NCI-H1930 (cell line): ENCODE measurements at places on chromosomes 11 and 22.

GRCh38 chr11:92222701-92223100, 1.9 kb upstream of the FAT3 start:
- DNase-seq, result no peak

- no peak for DNase-seq
Observed at GRCh38 chr11:46920755-46921154, 2.4 kb upstream of the LRP4 start.

DNA sequence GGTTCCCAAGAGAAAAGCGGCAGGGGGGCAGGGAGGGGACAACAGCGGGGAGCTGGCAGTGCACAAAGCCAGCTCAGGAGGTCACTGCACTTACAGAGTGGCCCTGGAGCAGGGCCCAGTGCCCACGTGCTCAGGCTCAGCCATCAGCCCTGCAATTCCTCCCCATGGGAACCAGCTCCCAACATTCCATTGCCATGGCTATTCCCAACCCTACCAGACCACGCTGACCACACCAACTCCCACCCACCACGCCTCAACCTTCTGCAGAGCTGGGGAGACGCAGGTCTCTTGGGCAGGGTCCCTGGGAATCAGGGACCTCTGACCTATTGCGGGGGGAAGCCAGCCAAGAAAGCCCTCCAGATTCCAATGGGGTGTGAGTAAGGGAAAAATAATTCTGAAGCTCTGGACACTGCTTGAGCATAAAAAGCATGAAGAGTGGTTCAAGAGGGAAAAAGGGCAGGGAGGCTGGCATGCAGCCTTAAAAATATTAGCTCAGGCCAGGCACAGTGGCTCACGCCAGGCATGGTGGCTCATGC, 38.3 kb upstream of the TFIP11 start:
- no peak for DNase-seq

DNA sequence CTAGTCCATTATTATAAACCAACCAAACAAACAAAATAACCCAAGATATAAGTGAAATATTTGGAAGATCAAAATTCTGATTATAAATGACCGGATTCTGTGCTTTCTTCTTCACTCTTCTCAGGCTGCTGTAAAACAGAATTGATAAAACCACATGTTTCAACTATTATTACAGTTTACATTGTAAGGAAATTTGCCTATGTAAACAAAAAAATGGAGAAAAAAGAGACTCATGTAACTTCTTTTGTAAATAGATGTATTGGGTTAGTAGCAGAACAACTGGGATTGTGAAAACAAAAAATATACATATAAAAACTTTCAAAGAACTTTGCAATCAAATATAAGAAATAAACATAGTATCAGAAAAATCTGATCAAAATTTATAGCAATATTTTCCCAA, 295.2 kb upstream of the CCDC179 start:
- no peak for DNase-seq

GRCh38 chr11:30521297-30522071, 64.7 kb downstream of the MPPED2 start:
- no peak for DNase-seq

- DNase-seq, result no peak
Observed at GRCh38 chr11:19225123-19225522, 15.6 kb downstream of the E2F8 start.
